Breast epithelium (tissue), 4 donors: ENCODE measurements at places on chromosomes 2 and 18. TPM values are rescaled to one million over a fixed set of nuclear protein-coding genes. Genes with fewer than 3 reads are reported as not detected.

- DNase-seq, result no peak
- H3K4me3 ChIP-seq, result no peak overlapping the region
- H3K27ac ChIP-seq, result no peak overlapping the region
- no peaks in the 10 kb centered on the region for H3K27me3 ChIP-seq
- no peaks in the 10 kb centered on the region for H3K4me1 ChIP-seq
Observed at GRCh38 chr2:2244508-2244907, 86.6 kb downstream of the MYT1L start.

PRKAG3 gene
- total RNA-seq, result not detected

DNA sequence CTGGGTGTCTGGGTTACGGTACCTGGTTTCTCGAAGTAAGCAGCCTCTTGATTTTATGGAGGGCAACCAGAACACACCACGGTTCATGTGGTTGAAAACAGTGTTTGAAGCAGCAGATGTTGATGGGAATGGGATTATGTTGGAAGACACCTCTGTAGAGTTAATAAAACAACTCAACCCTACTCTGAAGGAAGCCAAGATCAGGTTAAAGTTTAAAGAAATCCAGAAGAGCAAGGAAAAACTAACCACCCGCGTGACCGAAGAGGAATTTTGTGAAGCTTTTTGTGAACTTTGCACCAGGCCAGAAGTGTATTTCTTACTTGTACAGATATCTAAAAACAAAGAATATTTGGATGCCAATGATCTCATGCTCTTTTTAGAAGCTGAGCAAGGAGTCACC is 279.8 kb downstream of the PLCL1 start:
- no peaks in the 10 kb centered on the region for H3K4me1 ChIP-seq
- no peaks in the 10 kb centered on the region for H3K36me3 ChIP-seq
- H3K27me3 ChIP-seq, result no peaks in the 10 kb centered on the region
- no peak overlapping the region for H3K4me3 ChIP-seq

GRCh38 chr2:233168445-233168844 is 83.0 kb upstream of the ATG16L1 start:
- H3K27ac ChIP-seq, result no peak overlapping the region
- no peaks in the 10 kb centered on the region for H3K27me3 ChIP-seq
- no peak for DNase-seq
- H3K4me1 ChIP-seq, result no peaks in the 10 kb centered on the region
- H3K4me3 ChIP-seq, result no peak overlapping the region

CIB4 gene
- total RNA-seq, result not detected

IL36A gene
- not detected for total RNA-seq

DNA sequence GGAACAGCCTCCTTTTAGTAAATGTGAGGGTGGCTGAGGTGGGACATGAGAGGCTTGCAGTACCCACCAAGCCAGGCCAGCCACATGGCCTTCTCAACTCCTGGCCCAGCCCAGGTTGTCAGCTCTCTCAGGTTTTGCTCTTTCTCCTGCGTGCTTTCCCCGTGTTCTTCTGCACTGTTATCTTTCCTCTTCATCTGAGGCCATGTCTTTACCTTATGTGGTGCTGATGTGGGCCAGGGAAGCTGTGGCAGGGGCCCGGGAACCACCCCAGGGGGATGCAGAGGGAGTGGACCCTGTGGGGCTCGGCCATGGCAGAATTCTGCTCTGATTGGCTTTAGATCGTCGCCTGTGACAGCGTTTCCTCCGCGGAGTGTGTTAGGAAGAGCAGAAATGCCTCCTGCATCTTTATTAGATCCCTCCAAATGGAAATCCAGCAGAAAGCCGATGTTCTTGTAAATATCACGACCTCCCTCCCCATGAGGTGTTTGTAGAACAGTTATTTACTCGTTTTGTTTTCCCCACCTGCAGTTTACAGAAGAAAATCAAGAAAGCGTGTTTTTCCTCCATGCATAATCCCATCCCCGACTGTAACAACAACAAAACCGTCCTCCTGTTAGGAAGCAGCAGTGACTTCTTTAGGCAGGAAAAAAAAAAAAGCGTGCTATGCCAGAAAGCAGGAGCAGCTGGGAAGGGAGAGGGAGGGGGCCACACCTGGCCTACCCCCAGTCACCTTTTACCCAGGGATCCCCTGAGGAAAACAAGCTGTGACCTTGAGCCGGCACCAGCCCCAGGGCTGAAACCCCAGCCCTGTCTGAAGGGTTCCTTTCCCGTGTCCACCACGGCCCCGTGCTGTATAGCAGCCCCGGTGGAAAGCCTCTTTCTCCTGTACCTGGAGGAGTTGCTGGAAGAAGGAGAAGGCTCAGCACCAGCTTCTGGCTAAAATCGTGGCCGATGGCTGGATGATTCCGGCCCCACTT is 54.8 kb downstream of the HPCAL1 start:
- no peaks in the 10 kb centered on the region for H3K4me1 ChIP-seq
- H3K27me3 ChIP-seq, result no peaks in the 10 kb centered on the region
- H3K4me3 ChIP-seq, result no peak overlapping the region
- no peak overlapping the region for H3K27ac ChIP-seq

DNA sequence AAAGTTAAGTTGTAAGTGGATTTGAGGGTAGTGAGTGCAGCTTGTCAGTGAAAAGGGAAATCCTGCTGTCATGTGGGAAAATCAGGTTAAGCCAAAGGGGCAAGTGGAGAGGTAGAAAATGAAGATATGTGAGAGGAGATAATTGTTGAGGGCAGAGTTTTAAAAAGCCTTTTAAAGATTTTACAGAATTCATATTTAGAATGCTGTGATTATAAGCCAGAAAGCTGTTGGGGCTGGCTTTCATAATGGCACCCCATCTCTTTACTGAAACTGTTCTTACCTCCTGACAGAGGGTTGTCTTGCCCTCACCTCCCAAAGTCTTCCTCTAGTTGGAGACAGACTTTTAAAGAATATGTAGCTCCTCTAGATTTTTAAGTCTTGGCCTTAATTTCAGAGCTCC is 86.9 kb downstream of the MYO3B start:
- no peak overlapping the region for H3K27ac ChIP-seq
- H3K4me1 ChIP-seq, result no peaks in the 10 kb centered on the region
- no peak overlapping the region for H3K4me3 ChIP-seq
- H3K27me3 ChIP-seq, result no peaks in the 10 kb centered on the region

TRABD2A gene
- total RNA-seq, result 2.2 TPM

DNA sequence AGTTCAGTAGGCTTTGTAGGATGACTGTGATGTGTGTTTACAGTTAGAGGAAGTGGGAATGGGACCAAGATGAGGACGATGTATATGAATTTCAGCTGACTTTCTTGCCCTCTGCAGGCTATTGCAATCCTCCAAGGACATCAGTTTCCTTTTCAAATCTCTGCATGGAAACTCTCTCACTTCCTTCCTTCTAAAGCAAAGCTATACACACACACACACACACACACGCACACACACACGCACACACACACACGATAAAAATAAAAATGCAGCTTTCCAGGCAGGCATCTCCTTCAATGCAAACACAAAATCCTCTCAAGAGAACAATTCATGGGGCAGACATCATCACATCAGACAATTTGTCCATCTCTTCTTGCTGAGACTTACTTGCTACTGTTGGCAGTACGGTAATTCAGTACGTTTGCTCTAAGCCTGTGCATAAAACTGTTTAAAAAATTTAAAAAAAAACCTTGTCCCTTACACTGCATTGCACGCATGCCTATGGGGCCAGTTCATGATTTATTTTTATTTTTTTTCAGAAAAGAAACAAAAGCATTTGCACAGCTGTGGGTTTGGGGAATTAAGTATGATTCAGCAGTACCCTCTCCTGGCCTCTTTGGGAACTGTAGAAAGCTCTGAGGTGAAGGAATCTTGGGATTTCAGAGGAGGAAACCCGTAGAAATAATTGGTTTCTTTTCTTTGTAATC is 27.1 kb upstream of the ICOS start:
- no peak for DNase-seq
- H3K27me3 ChIP-seq, result no peaks in the 10 kb centered on the region
- no peaks in the 10 kb centered on the region for H3K36me3 ChIP-seq
- no peaks in the 10 kb centered on the region for H3K4me1 ChIP-seq

- H3K4me3 ChIP-seq, result no peak overlapping the region
- no peaks in the 10 kb centered on the region for H3K36me3 ChIP-seq
- no peaks in the 10 kb centered on the region for H3K4me1 ChIP-seq
- DNase-seq, result no peak
- no peak overlapping the region for H3K27ac ChIP-seq
Observed at GRCh38 chr2:56244506-56244905, 60.7 kb downstream of the CCDC85A start.

- H3K36me3 ChIP-seq, result no peaks in the 10 kb centered on the region
- H3K27ac ChIP-seq, result no peak overlapping the region
- DNase-seq, result no peak
- no peaks in the 10 kb centered on the region for H3K4me1 ChIP-seq
- H3K27me3 ChIP-seq, result no peaks in the 10 kb centered on the region
- H3K4me3 ChIP-seq, result no peak overlapping the region
Observed at GRCh38 chr2:118807668-118808428, 39.6 kb downstream of the EN1 start.

ANKRD29 gene
- total RNA-seq, result 9.9 TPM

- H3K36me3 ChIP-seq, result no peaks in the 10 kb centered on the region
- DNase-seq, result peak; percentile 36
- peaks cover 5% of the 10 kb centered on the region for H3K4me1 ChIP-seq
- no peaks in the 10 kb centered on the region for H3K27me3 ChIP-seq
Observed at GRCh38 chr2:25041307-25041927, 459 bp upstream of the EFR3B start.

DNA sequence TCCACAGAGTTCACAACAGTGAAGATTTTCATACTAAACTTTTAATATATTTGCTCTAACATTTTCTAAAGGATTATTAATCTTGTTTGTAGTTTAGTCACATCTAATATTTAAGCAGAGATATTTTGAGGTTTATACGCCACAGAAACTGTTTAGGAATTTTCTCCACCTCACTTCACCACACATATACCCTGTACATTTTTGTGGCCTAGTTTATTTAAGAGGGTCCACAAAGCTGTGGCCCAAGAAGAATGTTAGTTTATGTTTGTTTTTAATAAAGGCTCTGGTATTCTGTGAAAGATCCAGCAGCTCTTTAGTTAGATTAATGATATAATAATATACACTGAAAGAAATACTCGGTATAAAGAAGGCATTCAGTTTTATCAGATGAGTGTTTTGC is 132.7 kb upstream of the TTC27 start:
- H3K27me3 ChIP-seq, result no peaks in the 10 kb centered on the region
- no peak overlapping the region for H3K27ac ChIP-seq

DNA sequence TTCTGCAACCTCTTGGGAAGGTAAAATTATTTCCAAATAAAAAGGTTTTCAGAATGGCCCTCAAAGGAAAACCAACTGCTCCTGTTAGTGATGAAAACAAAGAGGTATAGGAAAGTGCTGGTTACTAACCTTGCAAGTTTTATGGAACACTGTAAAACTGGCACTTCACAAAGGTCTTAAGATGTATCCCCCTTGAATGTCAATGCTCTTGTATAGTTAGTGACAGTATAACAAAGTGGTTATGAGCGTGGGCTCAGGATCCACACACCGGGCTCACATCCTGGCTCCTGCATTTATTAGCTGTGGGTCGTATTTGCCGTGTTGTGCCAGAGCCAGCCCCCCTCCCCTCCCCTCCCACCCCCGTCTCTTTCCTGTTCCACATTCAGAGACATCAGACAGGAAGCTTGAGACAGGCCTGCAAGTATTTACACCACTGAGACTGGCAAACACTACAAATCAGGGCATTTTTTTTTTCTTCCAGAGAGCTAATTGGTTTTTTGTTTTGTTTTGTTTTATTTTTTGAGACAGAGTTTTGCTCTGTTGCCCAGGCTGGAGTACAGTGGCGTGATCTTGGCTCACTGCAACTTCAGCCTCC is 9.2 kb upstream of the DNPEP start:
- no peaks in the 10 kb centered on the region for H3K36me3 ChIP-seq
- no peak overlapping the region for H3K27ac ChIP-seq
- H3K27me3 ChIP-seq, result no peaks in the 10 kb centered on the region
- no peak for DNase-seq
- no peak overlapping the region for H3K4me3 ChIP-seq

- peak within 1 kb of the TSS; percentile 65 for H3K4me3 ChIP-seq
- peaks cover 16% of the 10 kb centered on the region for H3K4me1 ChIP-seq
- H3K27ac ChIP-seq, result no peak within 1 kb of the TSS
- no peak for DNase-seq
Observed at GRCh38 chr2:44941551-44942234, at the start of gene SIX3. SIX3 (plus strand) TSS chr2:44941702; CDS start chr2:44942105, 403 bp downstream.

DNA sequence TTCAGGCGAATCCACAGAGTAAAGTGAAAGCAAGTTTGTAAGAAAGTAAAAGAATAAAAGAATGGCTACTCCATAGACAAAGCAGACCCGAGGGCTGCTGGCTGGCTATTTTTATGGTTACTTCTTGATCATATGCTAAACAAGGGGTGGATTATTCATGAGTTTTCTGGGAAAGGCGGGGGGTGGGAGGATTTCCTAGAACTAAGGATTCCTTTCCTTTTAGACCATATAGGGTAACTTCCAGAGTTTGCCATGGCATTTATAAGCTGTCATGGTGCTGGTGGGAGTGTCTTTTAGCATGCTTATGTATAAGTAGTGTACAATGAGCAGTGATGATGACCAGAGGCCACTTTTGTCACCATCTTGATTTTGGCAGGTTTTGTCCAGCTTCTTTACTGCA is 59.8 kb downstream of the SLC4A3 start:
- H3K36me3 ChIP-seq, result no peaks in the 10 kb centered on the region
- H3K27ac ChIP-seq, result peak overlapping the region; percentile 90
- H3K4me3 ChIP-seq, result no peak overlapping the region
- DNase-seq, result no peak

GRCh38 chr2:124698979-124699565 is 674.0 kb downstream of the CNTNAP5 start:
- H3K36me3 ChIP-seq, result no peaks in the 10 kb centered on the region
- H3K4me3 ChIP-seq, result no peak overlapping the region
- no peak overlapping the region for H3K27ac ChIP-seq
- no peaks in the 10 kb centered on the region for H3K4me1 ChIP-seq

GRCh38 chr2:171237751-171238505 is 77.2 kb upstream of the TLK1 start:
- no peaks in the 10 kb centered on the region for H3K27me3 ChIP-seq
- no peak for DNase-seq
- no peaks in the 10 kb centered on the region for H3K36me3 ChIP-seq
- no peak overlapping the region for H3K27ac ChIP-seq
- H3K4me3 ChIP-seq, result no peak overlapping the region
- no peaks in the 10 kb centered on the region for H3K4me1 ChIP-seq

DNA sequence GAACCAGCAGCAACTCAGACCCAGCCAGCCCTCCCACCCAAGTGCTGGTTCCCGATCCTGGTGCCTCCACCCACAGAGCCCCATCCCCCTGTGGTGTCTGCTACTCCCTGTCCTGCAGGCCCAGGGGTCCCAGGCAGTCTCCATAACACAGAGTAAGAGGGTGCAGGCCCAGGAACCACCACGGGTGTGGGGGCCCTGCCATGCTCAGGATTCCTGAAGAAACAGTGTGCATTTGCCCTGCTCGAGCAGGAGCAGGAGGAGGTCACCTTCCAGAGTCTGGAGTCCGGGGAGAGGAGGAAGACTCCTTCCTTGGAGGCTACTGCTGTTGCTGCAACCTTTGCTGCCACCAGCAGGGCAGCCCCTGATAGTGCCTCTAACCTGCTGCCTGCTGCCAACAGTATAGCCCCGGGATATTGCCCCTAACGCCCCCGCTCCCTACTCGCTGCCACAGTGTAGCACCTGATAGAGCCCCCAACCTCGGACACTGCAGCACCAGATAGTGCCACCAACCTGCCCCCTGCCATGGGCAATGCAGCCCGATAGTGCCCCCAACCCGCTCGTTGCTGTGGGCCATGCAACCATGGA is 46.8 kb upstream of the ANKRD62 start:
- no peak overlapping the region for H3K27ac ChIP-seq
- no peaks in the 10 kb centered on the region for H3K27me3 ChIP-seq
- H3K36me3 ChIP-seq, result no peaks in the 10 kb centered on the region

ZSWIM2 gene
- total RNA-seq, result not detected
